Muscle of back (tissue), 13 donors: ENCODE measurements at places on chromosomes 4 and X. TPM values are rescaled to one million over a fixed set of nuclear protein-coding genes. Genes with fewer than 3 reads are reported as not detected.

The KCNE5 gene
- polyA plus RNA-seq: 58.5 TPM

The GIMD1 gene
- not detected for polyA plus RNA-seq

The PABPC1L2B gene
- polyA plus RNA-seq: not detected

The UNC5C gene
- polyA plus RNA-seq: 0.64 TPM
